ENCODE measurements at places on chromosomes 13 and 19.

DNA sequence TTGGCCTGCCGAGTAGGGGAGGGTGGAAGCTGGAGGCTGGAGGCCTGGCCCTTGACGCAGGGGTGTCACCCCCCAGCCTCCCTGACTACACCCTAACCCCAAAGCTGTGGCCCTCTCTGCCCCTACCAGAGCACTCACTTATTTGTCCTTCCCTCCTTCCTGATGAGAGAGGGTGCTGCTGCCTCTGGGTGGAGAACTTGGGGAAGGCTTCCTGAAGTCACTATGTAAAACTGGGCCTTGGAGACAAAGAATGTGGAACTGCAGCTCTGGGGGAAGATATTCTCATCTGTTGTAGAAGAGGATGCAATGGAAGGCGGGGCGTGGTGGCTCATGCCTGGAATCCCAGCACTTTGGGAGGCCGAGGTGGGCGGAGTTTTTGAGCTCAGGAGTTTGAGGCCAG lies 485.2 kb downstream of the ZNF536 start:
- DNase-seq = no peak

GRCh38 chr13:73937441-73937840 lies 196.8 kb downstream of the KLF12 start:
- no peak for DNase-seq

- no peak for DNase-seq
These were observed 359.6 kb downstream of the FOXO1 start for GRCh38 chr13:40306817-40307216.

GRCh38 chr13:84481958-84482357 lies 599.7 kb upstream of the SLITRK1 start:
- no peak for DNase-seq
